ENCODE measurements at places on chromosomes 13 and 19. TPM values are rescaled to one million over a fixed set of nuclear protein-coding genes. Genes with fewer than 3 reads are reported as not detected.

Gene GJB2
- 2.8 TPM for polyA plus RNA-seq

DNA sequence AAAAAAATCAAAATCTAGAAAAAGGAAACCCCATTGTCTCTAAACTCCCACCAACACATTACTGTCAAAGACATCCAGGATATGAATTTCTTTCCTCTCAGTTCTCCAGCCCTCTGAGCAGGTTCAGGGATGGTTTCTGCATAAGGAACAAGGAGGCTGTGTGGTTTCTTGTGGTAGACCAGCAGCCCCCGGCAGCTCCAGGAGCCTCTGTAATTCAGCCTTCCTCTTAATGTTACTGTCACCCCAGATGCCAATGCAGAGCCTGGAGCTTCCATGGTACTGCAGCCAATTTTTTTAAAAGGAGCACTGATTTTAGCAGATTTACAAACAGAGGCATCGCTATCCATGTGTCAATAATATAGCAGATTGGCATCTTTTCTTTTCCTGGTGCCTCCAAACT is 100.6 kb upstream of the FAM216B start:
- DNase-seq: no peak

- DNase-seq: no peak
These were observed 276 bp downstream of the ALG11 start for GRCh38 chr13:52012512-52012836.

- no peak for DNase-seq
These were observed 18.4 kb upstream of the CHST8 start for GRCh38 chr19:33603377-33603776.

Gene PSG1
- not detected for polyA plus RNA-seq

GRCh38 chr19:49718511-49718910 is 27.6 kb downstream of the CPT1C start:
- no peak for DNase-seq

GRCh38 chr19:430701-431100 is 21.8 kb upstream of the C2CD4C start:
- DNase-seq: no peak

GRCh38 chr19:13599681-13600080 is 93.4 kb upstream of the CACNA1A start:
- no peak for DNase-seq

Gene RFPL4A
- polyA plus RNA-seq: not detected

GRCh38 chr19:16161840-16162239 is 11.5 kb downstream of the CIB3 start:
- no peak for DNase-seq

Gene SLAIN1
- polyA plus RNA-seq: 20.5 TPM

DNA sequence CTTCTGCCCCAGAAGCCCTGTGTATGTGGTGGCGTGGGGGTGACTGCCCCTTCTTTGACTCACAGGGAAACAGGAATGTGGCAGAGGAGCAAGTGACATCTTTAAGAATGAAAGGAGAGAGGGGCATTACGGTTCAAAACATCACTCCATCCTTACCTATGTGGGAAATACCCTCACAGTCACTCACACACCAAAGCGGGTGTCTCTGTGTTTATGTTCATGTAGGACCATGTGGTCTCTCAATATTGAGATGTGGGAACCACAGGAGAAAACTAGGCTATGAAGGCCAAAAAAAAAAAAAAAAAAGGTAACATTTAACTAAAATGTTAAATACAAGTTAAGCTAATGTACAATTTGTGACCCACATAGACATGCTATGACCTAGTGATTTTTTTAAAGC is 153.6 kb upstream of the GPR12 start:
- no peak for DNase-seq

DNA sequence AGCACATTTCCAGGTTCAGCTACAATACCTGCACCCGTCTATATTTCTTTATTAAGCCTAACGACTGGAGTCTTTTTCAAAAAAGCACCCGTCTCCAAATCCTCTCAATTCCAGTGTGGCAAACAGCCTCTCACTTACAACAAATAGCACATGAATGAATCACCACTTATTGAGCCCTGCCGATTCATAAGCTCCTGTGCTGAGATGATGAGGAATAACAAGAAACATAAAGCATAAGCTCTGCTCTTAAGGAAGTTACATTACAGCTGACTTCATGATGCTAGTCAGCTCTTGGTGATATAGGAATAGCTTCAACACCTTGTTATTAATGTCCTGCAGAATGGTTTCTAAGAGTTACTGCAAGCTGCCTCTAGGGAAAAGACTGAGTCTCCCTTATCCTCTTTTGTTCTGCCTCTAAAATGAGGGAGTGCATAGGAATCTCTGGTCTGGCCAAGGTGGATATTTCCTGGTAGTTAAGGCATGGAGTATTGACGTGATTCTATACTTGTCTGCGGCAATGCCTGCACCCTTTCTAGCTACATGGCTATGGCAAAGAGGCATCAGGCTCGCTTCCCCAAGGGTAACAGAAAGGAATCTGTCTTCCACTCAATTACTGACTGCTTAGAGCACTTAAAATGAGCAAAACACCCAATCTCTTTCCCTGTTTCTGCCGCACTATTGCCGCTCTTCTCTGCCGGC is 195.7 kb downstream of the KLF12 start:
- DNase-seq: no peak

DNA sequence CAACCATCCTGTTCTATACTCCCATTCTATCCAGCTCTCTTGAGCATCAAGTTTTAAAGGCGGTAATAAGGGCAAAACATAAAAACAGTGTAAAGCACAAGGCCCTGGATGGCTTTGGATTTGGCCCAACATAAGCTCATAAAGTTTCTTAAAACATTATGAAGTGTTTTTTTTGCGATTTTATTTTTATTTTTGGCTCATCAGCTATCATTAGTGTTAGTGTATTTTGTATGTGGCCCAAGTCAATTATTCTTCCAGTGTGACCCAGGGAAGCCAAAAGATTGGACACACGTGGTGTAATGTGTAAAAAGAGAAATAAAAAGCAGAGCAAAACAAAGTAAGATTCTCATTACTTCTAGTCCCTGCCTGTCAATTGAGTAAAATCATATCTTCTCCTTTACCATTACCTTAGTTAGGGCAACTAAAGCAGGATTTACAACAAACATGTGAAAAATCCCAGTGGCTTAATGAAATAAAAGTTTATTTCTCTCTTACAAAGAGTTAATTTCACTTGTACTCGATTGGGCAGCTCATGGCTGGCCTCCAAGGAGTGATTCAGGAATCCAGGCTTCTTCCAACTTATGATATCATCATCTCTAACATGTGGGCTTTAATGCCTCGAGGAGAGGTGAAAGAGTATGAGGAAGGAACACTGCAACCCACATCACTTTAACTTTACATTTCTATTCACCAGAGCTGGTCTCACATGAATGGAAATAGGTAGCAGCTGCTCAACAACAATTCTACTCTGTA is 725.2 kb upstream of the SLITRK1 start:
- DNase-seq: no peak

Gene MISP
- polyA plus RNA-seq: 10.6 TPM

- DNase-seq: no peak
These were observed 195.6 kb upstream of the DACH1 start for GRCh38 chr13:72062566-72062965.

Data from left renal pelvis (tissue), 4 donors.